ENCODE measurements at places on chromosomes 1 and 21.

GRCh38 chr1:30759718-30760281 lies 2.2 kb upstream of the LAPTM5 start:
- DNase-seq: no peak

DNA sequence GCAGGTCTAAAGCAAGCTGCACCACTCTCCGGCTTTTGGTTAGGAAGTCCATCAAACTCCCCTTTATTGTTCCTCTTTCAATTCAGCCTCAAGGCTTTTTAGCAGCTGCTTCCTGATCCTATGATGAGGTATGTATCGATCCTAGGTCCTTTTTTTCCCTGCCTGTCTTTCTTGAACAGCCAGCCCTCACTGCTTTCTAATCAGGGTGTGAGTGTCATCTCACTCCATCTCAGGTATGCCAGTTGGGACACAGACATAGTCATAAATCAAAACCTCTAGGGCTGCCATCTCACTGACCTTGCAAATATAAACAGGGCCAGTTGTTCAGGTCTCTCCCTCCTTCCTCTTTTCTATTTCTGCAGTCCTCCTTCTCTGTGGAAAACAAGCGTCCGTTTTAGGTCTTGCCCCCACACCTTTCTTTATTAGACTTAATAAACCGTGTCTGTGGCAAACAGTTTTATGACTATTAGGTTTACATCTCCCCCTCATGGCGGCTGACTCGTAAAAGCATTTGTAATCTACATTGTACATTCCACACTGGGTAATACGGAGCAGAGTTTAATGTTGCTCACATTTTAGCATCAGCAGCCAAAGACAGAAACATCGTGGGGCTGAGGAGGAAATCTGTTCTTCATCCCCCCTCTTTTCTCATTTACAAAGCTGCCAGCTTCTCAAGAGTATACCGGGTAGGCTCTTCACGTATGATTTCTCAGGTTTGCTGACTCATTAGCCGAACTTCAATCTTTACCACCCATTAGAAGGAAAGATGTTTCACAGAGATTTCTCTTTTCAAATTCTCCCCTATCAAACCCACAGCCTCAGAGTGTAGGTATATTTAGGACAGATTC lies 11.6 kb downstream of the STYXL2 start:
- DNase-seq: peak; percentile 20

- DNase-seq: no peak
Observed at GRCh38 chr1:76115171-76115570, 40.6 kb downstream of the ST6GALNAC3 start.

GRCh38 chr1:94643819-94644218 lies 102.3 kb upstream of the F3 start:
- DNase-seq: no peak

DNA sequence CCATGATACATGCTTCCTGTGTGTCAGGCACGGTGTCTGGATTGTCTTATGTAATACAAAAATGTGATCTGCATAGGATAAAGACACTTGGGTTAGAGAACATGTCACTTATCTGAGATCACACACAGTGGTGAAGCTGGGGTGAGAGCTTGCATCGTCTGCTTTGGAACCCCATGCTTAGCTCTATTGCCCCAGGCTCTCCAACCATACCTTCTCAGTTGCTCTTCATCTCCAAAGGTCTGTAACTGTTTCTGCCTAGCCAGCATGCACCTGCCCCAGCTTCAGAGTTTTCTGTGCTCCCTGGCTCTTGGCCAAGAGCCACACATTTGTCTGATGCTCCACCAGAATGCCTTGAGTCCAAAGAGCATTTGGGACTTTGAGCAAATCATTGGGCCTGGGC lies 93.9 kb upstream of the COG2 start:
- DNase-seq: no peak

DNA sequence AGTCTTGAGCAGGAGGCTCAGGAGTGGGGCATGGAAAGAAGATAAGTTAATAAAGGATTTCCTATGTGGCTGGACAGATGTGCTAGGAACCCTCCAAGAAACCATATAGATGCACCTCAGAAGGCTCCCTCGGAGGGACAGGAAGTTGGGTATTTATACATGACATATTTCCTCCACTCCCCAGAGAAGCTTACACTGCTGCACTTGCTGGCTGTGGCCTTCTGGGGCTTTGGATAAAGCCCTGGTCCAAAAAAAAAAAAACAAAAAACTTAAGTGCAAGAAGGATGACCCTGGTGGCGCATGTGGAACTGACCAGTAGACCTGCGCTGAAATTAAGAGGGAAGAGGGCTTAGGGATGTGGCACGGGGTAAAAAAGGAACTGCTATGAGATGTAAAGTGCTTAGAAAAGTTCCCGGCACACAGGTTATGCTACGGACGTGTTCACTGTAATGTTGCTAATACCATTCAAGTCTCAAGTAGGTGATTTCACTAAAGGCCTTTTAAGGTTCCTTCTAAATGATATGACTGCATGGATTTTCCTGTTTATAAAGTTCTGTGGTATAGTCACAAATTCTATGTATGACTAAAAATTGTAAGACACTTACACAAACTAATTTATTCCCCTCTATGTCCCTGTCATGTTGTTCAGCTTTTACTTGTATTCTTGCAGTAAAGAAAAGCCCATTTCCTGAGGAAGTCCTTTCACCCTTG lies 253.6 kb downstream of the HMCN1 start:
- DNase-seq: no peak

DNA sequence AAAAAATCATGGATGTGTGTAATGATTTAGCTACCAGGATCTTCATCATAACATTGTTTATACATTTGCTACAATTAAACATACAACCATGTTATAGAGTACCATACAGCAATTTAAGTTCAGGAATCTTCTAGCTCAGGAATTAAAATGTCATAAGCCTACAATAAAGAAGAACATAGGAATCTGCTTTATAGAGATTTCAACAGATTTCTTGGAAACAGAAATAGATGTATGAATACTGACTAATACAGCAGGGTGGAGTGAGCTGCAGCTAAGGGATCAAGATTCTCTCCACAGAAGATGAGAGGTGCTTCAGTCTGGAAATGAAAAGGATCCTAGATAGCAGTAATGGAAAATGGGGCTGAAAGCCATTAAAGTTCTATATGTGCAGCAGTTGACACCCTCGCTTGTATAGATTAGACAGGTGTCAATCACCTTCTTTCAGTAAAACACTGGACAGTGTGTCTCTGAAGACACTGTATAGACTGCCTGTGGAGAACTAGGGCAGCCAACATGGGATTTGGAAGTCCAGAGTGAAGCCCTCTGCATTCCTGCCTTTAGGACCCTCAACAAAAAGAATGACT lies 73.9 kb downstream of the DNTTIP2 start:
- DNase-seq: no peak

DNA sequence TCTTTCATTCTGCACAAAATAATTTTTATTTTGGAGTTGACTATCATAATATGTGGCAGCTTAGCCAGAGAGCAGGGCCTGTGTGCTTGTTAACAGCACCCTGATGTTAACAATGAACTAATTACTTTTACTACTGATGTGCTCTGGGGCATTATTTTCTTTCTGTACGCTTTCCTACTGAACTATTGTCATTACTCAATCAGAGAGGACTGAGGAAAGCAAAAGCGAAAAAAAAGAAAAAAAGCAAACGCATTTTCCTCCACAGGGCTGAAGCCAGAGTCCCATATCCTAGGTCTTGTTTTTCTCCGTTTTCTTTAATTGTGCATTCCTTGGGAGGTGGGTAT lies 221.2 kb downstream of the TTLL7 start:
- no peak for DNase-seq

DNA sequence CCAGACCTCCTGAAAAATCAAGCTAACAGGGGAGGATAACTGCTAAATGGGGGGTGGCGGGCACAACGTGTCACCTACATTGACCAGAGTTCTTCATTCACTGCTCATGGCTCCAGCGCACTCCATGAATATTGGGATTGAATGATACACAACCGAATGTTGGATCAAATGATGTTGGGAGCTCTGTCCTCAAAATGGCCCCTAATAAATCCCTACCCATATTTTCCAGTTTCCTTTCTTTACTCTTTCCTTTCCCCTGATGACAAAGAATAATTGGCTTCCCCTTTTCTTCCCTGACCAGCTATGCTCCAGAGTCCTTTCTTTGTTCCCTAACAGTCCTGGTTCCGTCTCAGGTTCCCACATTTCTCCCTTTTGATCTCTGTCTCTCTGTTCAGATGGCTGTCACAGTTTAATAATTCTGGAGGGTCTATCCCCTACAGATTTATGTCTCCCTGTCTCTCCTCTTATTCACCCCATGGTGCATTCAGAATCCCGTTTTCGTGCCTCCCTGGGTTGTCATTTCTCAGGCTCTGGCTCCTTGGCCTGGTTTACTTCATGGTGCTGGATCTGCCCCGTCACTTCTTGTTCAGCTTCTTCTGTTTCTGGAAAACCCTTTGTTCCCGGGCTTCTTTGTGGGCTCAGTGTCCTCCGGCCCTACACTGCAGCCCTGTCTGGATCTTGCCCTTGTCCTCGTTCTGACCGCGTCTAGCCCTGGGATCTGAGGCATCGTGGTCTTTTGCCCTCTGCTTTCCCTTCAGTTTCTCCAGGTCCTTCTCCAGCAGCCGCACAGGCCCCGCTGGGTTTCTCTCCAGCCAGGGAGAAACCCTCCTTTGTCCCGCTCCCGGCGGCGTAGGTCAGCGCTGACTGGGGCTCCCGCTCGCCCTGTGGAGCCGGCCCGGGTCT lies 78.3 kb downstream of the NDUFS5 start:
- no peak for DNase-seq

GRCh38 chr1:225700889-225701465 lies 48.1 kb upstream of the ENAH start:
- no peak for DNase-seq

DNA sequence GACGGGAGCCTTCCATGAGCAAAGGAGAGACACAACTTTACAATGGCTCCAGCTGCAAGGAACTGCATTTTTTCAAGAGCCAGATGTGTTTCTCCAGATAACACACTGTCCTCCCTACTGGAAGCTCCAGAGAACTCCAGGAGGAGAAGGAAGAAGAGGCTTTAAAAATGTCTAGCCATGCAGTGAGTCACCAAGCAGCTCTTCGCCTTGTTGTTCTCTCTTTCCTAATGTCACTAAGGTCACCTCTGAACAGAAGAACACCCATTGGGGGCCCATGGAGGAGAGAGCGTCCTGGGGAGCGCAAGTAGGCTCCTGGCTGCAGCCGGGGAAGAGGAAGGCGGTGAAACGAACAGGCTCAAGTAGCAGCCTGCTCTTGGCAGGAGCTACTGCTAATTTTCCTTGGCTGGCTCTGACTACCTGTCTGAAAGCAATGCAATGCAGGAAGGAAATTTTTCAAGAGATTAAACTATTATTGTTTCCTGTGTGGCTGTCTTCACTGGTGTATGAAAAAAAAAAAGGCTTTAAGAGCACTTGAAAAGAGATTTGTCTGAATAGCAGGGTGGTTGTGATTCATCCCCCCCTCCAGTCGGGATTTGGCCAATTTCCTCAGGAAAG lies 321.9 kb downstream of the SETD4 start:
- DNase-seq: no peak

DNA sequence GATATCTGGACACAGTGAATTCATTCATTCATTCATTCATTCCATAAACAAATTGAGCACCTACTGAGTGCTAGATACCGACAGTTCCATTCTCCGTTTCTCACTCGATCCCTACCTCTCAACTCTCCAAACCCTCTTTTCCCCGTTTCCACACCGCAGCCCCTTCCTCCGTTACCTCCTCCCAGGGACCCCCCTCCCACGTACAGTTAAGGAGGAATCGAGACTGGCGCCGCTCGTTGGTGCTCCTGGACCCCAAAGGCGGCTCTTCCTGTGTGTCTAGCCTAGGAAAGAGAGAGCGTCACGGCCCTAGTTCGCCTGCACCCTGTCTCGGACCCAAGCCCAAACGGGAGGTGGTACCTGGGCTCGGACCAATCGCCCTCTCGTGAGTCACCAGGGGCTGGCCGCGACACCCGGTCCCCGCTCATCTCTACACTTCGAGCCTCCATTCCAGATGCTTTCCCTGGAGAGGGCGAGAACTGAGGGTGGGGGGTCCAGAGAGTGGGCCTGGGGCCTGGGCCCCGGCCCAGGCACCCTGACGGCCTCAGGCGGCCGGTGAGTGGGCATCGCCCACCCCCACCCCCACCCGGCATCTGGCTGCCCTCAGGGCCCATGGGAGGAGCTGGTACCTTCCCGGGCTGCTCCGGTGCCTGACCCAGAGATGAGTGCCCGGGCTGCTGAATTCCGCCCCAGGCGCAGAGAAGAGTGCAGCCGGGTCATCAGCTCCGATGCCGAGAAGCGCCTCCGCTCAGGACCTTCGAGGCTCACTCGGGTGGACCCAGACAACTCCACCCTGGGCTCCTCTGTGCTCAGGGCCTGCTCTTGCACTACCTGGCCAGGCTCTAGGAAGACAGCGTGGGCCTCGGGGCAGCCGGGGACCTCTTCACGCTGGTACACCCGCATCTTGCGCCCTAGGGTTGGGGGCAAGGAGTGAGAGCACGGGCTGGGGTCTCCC lies 4.9 kb downstream of the ARHGEF19 start:
- DNase-seq: no peak

DNA sequence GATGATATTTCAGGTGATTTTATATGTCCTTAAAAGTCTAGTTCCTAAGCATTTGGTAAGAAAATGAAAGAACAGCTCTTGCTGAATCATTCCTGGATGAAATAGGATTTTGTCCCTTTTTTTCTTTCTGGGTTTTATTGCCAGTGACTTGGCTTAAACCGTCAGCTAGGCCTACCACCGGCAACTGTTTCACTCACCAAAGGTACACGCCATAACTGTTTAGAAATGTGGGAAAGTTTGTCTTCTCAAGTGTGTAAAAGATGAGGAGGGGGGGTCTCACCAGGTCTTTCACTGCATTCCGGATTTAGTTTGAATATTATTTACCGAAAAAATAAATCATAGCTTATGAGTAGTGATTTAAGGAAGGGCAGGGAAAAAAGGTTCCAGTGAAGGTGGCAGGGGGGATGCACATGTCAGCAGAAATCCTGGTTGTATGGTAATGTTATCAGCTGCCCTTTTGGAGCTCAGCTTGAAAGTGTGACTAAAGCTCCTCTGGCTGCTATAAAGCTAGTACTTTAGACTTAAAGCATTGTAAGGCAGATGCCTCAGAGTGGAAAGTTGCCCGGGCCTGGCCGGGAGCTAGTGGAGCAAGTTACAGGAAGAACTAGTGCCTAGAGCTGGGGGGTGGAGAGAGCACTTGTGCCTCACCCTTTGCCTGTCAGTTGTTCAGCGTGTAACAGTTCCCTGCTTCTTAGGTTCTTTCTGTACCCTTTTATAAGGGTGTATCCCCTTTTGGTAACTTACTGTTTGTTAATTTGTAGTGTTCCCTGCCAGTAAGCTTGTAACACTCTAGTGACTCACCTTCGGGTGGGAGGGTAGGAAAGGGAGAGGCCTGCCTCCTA lies 3.1 kb downstream of the ATP1A1 start:
- no peak for DNase-seq

DNA sequence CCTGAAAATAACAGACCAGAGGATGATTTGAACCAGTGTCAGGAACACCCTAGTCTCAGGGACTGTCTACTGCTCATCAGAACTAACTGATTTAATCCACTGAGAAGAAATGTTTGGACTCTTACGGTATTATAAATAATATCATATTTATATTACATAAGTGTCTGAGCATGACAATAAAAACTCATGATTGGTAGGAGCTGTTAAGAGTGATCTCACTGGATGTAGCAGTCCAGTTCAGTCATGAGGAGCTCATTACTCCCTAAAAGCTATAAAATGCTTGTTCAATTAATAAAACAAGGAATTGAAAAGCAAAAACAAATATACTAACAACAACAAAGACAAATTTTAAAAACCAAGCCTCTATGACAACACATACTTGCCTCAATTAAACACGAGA lies 68.8 kb upstream of the BCL9 start:
- DNase-seq: no peak

All from NCI-H1417 treated with DMSO at 0.1 percent for 48 hours (cell line).